ENCODE measurements at places on chromosomes 1 and 21.

- no peak for DNase-seq
Measured at GRCh38 chr1:163047951-163048659, 21.1 kb upstream of the RGS4 start.

GRCh38 chr1:107141491-107142126, 770 bp downstream of the NTNG1 start:
- DNase-seq = no peak

- no peak for DNase-seq
Measured at GRCh38 chr1:40530735-40531380, 579 bp upstream of the ZNF684 start.

DNA sequence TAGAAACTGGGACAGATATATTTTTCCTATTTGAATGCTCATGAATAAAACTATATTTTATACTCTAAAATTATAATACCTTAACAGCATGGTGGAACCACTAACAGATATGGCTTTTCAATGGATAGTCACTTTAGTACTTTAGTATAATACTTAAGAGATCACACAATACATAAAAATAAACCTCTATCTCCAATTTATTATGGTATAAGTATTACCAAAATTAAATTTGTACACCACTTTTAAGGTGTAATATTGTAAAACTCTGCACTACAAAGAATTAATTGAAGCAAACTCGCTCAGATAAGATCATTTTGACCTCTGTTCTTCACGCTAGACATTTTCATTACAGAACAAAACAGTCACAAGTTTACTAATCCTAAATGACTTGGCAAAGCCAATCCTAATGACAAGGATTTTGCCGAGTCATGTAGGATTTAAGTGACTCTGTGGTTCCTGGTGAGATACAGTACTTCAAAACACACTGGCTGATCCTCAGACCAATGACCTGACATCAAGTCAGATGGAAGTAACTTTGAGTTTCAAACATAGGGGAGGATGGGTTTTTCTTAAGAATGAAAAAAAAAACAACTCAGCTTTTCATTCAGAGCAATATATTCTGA, 200.6 kb downstream of the SMYD3 start:
- DNase-seq = no peak

- DNase-seq = no peak
Measured at GRCh38 chr21:39220150-39220549, 36.9 kb upstream of the PSMG1 start.

- no peak for DNase-seq
Measured at GRCh38 chr1:40313329-40313957, 3.6 kb downstream of the COL9A2 start.

GRCh38 chr1:198283222-198283621, 126.4 kb downstream of the NEK7 start:
- DNase-seq = no peak

- no peak for DNase-seq
Measured at GRCh38 chr1:36408479-36408878, 10.8 kb upstream of the LSM10 start.
